Cerebellar nuclear complex (tissue), 1 donor: ENCODE measurements at places on chromosomes 16 and 17.

GRCh38 chr17:44627513-44628242 is 28.6 kb upstream of the MEIOC start:
- no peak for DNase-seq

- no peak for DNase-seq
These were observed 110.6 kb downstream of the GP2 start for GRCh38 chr16:20216591-20217217.

- no peak for DNase-seq
These were observed 739 bp upstream of the FAM117A start for GRCh38 chr17:49764559-49765180.

GRCh38 chr16:75045424-75045823 is 46.6 kb downstream of the ZNRF1 start:
- no peak for DNase-seq

DNA sequence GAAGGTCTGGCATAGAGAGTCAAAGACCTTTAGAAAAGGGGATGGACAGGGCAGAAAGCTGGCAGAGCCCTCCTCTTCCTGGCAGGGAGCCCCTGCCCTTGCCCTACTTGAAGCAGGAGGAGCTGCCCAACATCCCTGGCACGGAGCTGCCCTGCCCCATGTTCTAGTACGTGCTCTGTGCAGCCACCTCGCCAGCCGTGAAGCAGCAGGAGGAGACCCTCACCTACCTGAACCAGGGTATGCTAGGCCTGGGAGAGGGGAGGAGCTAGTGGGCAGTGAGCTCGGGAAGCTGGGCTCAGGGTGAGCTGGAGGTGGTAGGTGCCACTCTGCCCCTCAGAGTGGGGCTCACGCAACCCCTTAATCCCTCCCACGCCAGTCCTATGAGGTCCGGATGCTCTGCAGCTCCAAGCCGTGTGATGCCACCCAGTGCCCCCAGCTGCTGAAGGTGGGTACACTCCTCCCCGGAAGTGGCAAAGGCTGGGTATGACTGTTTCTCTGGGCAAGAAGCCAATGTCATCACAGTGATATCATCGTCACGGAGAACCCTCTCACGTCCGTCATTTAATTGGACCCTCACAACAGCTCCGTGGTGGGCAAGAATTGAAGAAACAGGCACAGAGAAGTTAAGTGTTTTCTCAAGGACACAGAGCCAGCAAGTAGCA is 12.7 kb upstream of the STAC2 start:
- DNase-seq, result no peak

- DNase-seq, result no peak
These were observed 138.7 kb upstream of the RPH3AL start for GRCh38 chr17:491086-492021.

GRCh38 chr17:7479213-7480088 is at the start of gene ZBTB4:
TSS of gene ZBTB4 (minus strand) at chr17:7479631. CDS start at chr17:7466801, 12,830 bp downstream.
- peak; percentile 15 for DNase-seq

DNA sequence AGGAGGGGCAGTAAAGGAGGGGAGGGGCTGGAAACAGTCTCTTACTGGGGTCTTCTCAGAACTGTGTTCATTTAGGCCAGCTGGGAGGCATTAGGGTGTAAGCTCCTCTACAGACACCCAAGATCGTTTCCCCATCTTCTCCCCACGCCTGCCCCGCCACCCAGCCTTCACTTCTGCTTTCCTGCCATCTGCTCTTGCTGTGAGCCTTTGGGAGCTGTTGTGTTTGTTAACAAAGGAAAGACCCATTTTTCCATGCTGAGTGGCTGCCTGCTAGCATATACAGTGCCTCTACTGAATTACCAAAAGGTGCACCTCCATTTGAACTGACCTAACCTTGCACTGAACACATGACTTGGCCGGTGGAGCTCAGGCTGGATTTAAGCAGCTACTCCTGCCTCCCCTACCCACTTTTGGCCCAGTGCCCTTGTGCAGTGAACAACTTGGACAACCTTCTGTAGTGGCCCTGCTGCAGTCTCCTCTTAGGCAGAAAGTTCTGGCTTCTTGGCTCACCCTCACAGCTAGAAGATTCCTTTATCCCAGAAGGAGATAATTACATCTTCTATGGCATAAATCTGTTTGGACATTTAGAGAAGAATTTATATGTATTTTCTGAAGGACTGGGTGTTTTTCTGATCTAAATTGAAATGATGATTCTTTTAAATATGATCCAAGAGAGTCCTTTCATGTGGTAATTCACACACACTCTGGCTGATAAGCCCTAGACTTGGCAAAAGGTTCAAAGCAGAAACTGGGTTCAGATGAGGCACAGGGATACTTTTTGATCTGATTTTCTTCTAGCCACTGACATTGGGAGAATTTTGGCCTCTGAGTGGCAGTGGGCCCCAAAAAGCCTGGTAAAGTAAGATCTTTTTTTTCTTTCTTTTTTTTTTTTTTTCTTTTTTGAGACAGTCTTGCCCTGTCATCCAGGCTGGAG is 81.9 kb upstream of the HNF1B start:
- no peak for DNase-seq

DNA sequence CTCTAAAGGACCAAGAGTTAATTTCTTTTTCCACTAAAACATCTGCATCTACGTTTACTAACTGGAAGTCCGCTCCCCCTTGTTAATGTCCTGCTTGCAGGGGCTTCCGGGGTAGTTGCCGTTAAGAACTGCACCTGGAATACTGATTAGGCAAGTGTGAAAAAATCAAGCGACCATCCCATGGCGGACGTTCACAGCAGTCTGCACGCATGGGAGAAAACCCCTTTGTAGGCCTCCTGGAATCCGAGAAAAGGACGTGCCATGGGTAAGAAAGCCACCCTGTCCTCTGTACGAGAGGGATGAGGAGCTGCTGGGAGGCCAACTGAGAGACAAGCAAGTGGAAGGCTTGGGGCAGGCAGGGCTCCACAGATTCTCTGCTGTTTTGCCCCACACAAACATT is 14.9 kb downstream of the SNN start:
- no peak for DNase-seq

- DNase-seq, result no peak
These were observed 54.8 kb downstream of the PLXDC1 start for GRCh38 chr17:39096508-39097149.

DNA sequence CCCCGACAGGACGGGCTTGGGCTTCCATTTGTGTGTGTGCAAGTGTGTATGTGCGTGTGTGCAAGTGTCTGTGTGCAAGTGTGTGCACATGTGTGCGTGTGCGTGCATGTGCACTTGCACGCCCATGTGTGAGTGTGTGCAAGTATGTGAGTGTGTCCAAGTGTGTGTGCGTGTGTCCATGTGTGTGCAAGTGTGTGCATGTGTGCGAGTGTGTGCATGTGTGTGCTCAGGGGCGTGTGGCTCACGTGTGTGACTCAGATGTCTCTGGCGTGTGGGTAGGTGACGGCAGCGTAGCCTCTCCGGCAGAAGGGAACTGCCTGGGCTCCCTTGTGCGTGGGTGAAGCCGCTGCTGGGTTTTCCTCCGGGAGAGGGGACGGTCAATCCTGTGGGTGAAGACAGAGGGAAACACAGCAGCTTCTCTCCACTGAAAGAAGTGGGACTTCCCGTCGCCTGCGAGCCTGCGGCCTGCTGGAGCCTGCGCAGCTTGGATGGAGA is 23.1 kb upstream of the ITGAX start:
- DNase-seq, result no peak

DNA sequence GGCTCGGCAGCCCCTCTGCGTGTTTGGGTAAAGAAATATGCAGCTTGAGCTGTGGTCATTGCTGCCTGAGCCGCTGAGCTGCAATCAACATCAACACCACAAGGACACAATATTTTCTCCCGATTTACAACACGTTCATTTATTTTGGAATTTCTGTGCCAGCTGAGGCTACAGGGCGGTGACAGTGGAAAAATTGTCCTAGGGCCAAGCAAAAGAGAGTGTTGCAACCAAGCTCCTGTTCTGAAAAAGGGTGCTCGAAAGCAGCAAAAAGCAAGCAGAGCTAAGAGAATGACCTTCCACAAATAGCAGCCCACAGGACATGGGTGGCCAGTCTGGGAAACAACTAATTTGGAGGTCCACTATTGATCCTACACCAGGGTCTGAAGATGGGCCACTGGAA is 35.4 kb upstream of the NOG start:
- no peak for DNase-seq

GRCh38 chr16:54509456-54509855 is 222.9 kb upstream of the IRX3 start:
- no peak for DNase-seq

- DNase-seq, result no peak
These were observed 1.0 kb upstream of the CA7 start for GRCh38 chr16:66843191-66843590.

DNA sequence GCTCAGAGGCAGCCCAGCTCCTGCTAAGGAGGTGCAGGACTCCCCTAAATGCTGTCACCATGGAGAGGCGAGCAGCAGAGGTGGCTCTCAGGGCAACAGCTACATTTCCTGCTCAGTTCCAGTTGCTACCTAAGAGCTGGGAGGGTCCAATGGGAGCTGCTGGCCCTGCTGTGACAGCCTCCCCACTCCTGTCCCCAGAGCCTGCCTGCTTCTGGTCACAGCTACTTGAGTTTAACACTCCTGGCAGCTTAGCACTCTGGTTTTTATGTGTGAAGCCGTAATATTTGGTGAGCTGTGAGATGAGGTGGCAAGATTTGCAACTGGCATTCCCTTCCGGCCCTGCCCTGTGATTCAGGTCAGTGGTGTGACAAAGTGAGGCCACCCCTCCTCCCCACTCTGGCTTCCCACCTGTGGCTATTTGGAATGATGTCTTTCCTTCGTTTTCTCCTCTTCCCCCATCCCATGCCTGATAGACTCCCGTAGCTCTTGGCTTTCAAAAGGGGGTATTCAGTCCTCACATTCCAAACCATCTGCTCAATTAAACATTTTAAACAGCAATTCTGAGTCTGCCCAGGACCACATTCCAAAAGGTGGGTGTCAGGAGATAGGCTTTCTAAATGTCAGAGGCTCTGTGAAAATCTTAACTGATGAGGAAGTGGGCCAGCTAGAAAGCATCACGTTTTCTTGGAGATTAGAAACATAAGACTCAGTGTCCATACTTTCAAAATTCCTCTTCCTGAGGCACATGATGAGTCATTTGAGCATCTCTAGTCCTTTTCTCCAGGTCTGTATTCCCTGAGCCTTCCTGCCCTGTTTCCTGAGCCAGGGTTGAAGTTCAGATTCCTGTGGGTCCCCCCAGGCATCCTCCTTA is 42.6 kb upstream of the SKAP1 start:
- no peak for DNase-seq

- DNase-seq, result no peak
These were observed 1418.8 kb downstream of the CDH11 start for GRCh38 chr16:63702981-63703590.

GRCh38 chr16:79168321-79168720 is 432.2 kb downstream of the MAF start:
- no peak for DNase-seq

GRCh38 chr16:84308120-84308519 is 13.4 kb downstream of the WFDC1 start:
- no peak for DNase-seq

- no peak for DNase-seq
These were observed 79.9 kb downstream of the GPRC5B start for GRCh38 chr16:19804538-19805323.

DNA sequence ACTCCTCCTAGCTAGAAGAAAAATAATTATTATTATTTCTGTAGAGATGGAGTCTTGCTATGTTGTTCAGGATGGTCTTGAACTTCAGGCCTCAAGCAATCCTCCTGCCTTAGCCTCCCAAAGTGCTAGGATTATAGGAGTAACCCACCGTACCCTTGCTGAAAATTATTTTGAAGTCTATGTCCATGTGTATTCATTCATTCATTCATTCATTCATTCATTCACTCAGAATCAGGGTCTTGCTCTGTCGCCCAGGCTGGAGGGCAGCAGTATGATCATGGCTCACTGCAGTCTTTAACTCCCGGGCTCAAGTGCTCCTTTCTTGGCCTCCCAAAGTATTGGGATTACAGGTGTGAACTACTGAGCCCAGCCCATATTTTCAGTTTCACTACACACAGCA is 4.1 kb downstream of the SLC7A6OS start:
- no peak for DNase-seq

GRCh38 chr17:62797959-62798358 is 10.2 kb downstream of the MARCHF10 start:
- no peak for DNase-seq

DNA sequence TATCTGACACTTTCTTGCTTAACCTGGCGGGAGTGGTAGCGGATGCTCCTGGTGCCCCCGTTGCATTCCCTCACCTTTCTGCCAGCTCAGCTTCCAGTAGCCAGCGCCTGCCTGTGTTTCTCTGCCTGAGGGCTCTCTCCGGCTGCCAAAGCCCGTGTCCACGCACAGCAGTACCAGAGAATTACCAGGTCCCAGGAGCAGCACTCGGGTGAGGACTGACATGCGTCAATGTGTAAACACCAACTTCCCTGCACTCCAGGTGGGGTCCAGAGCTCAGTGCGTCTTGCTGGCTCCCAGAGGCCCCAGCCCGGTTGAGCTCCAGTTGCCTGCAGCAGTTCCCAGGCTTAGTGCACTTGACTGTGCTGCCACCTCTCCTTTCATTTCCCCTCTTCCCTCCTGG is 54.8 kb downstream of the CDH13 start:
- DNase-seq, result no peak

DNA sequence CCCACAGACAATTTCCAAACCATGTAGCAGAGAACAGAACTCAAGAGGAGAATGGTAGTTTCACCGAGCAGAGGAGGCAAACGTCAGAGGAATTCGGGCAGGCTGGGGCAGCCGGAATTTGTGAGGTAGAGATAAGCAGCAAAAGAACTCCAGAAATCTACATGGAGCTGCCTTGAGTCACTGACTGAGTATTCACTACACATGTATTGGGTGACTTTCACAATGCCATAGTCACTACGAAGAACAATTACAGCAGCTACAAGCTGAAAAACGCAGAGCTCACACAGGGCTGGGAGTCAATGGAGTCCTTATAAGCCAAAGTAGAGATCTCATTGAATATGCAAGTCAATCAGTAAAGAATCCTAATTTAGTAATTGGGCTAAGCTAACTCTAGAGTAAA is 13.4 kb downstream of the CMC2 start:
- no peak for DNase-seq
